ENCODE measurements at places on chromosomes 16 and 17.

DNA sequence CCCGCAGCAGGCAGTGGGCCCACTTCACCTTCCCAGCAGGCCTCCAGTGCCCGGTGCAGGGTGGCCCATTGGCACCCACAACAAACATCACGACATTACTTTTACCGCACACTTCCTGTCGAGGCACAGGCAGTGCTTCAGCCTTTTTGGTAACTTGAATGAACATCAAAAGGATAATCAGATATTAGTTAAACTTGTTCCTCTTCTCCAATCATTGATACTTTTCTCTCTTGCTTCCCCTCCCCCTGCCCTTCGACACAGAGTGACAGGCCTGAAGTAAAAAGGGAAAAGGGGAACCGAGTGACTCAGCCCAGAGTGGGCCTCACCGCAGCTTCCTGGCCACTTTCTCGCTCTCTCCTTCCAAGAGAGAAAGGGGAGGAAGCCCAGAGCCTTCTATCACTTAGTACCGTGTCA, 507.0 kb downstream of the MAF start:
- no peak for DNase-seq

DNA sequence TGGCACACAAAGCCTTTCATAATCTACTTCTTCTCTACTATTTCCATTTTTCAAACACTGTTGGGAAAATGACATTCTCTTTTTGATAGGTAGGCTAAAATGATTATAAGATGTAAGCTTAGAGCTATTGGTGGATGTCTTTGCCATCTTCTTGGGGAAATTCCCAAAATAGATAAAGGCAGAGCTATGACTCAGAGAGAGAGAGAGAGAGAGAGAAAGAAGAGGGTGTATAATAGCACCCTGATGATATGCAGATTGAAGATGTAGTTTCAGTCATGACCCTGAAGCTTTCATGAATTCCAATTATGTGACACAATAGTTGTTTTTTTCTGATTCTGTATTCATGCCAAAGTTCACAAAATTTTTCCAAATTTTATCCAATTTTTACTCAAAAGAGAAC, 529.1 kb downstream of the HS3ST4 start:
- no peak for DNase-seq

GRCh38 chr16:6969594-6969993, 363.1 kb upstream of the RBFOX1 start:
- no peak for DNase-seq

DNA sequence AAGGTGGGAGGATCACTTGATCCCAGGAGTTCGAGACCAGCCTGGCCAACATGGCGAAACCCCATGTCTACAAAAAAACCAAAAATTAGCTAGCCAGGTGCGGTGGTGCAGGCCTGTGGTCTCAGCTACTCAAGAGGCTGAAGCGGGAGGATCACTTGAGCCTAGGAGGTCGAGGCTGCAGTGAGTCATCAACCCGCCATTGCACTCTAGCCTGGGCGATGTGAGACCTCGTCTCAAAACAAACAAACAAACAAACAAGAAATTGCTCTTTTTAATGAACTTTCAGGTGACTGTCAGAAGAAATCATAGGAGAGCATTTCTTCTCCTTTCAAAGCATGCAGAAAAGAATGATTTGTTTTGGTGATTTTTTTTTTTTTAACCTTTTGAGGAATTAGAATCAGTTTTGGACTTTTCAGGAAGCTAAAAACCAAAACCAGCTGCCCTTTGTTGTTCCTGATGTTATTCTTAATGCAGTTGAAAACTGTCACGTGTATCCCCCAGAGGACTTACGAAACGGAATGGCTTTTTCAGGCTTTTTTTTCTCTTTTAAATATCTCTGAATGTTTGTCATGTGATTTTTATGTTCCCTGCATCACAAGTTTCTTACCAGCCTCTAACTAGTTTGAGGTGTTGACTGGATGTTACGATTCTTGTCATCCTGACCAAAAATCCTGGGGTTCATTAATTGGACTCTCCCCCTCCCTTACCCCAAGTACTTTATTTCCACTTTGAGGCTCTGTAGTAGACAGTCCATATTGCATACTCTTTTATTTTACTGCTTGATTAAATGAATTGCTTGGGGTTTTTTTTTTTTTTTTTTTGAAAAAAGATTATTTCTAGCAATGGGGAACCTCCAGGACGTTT, 34.1 kb downstream of the SNX29 start:
- DNase-seq = no peak

DNA sequence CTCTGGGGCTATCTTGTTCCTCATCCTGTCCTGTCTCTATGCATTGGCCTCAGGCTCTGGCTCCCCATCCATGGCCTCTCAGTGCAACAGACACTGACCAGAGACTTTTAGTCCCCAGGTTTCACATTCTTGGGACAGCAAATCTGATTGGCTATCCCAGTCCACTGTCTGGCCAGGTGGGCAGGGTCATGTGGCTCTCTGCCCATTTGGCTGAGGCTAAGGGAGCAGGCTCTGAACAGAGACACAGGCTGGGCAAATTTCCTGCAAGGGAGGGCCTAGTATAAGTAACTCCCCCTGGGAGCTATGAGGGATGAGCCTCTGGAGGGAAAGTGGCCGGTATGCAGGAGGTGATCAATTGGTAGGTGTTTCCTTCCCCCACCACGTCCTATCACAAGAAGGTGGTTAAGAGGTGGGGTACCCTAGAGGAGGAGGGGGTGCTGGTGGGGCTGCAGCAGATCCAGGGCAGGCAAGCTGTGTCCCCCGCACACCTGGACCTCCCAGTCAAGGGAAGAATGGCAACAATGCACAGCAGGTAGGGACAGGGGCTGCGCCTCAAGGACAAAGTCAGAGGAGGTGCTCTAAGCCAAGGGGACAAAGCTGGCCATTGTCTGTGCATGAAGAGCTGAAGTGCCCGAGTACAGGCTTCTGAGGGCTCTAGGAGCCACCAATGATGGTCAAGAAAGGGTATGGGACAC, 13.2 kb downstream of the XYLT2 start:
- no peak for DNase-seq

DNA sequence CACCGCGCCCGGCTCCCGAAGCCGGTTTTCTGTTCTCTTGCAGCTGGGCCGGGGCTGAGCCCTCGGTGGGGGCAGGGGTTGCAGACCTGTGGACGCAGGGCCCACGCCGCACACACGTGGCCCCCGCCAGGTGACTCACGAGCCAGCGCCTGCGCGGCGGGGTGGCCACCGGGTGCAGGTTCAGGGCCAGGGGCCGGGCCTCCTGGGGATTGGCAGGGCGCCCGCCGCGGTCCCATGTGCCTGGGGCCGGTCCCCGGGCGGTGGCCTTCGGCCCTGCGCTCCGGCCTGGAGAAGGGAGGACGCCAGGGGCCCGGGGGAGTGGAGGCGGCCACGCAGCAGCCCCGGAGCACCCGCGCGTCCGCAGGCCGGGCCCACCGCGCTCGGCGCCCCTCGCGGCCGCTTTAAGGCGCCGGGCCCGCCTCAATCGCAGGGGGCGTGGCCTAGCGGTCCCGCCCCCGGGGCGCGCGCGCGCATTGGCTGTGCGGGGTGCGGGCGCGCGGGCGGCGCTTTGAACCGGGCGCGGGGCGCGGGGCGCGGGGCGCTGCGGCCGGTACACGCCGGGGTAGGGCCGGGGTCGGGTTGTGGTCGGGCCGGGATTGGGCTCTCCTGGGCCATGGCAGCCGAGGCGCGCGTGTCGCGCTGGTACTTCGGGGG, at the start of gene SLC25A10:
Gene SLC25A10 (plus strand): TSS at position 471 of the 654 bp plus-strand sequence. CDS start 143 bp downstream, at position 614.
- peak; percentile 28 for DNase-seq

DNA sequence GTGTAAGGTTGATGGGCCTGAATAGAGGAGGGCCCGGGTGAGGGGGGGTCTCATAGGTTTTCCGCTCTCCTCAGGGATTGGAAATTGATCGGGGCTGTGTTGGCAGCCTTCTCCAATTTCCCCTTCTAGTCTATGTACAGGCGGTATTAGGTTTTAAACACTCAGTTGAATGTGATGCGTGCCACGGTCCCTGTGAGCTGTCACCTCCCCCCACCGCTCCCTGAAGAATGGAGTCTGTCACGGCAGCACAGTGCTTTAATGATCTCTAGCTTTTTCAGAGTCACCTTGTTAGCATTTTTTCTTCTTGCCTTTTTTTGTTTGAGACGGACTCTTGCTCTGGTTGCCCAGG, 800 bp downstream of the COX4I1 start:
- no peak for DNase-seq
